ENCODE measurements at places on chromosomes 1 and 21.

DNA sequence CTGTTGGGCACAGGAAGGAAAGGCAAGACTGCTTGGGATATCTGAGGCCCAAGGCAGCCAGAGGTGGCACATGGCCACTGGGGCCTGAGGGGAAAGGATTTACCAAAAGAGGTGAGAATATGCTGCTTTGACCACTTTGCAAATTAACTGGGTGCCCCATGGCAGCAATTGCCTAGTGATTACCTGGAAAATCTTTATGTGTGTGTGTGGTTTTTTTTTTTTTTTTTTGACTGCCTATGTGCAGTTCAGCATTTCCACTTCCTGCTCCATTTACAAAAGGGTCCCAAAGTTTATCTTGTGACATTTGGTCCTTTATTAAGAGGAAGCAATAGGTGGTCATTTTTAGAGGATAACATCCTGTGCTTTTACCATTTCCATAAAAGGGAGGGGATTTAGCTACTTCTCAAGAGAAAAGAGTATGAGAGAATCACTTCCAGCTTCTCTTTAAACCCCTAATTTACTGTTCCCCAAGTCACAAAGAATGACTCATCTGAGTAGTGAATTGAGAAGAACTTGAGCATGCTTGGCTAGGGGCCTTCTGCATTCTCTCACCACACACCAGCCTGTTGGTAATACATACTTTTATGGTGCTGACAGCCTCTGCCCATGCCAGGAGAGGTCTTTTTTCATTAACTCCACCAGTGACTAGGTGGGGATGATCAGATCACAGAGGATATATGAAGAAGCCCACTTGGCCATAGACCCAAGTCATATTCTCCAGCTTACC lies 52.1 kb downstream of the SYDE2 start:
- peak; percentile 48 for DNase-seq

DNA sequence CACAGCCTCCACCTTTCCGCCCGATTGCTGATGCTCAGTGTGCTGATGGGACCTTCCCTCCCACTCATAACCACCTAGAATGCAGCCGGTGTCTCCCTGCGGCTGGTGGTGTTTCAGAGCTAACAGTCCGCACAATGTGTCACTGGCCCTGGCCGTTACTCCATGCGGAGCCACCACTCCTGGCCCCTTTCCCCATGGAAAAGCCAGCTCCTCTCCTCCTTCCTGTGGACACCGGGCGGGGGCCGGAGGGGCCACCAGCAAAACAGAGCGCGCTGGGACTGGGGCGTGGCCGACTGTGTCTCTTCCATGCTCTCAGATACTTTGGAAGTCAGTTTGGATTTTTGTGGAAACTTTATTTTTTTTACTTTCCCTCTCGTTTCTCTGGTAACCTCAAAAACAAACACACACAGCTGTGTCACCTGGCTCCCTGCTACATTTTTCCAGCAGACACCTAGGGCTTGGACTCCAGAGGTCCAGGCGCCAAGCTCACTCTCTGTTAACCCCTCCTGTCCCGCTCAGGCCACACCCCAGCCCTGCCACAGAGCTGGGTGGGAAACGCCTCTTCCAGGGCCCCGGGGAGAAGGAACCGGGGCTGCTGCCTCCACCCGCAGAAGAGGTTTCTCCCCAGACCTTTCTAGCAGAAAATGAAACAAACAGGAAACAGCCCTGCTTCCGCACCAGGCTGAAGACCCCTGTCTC lies 32.5 kb upstream of the COL6A2 start:
- DNase-seq: peak; percentile 83

- peak; percentile 65 for DNase-seq
These were observed 115.4 kb upstream of the HOOK1 start for GRCh38 chr1:59699227-59699847.

DNA sequence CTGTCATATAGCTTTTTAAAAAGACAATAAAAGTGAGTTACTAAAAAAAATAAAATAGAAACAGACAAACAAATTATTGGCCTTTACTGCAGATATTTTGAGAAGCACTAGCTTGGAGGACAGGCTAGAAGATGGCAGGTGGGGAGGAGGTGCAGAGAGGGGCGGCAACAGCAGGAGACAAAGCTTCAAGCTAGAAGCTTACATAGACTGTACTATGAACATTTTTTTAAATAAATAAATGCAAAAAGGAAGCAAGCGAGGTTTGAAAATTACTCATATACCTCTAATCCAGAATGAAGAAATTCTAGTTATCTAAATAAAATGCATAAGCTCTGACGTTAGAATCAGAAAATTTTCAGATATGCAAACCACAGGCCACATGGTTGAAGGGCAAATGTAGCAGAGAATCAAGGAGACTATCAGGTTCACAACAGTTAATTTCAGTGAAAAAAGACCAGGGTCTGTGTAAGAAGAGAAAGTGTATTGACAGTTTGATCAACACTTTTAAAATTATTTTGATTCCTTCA lies 54.9 kb downstream of the NRIP1 start:
- DNase-seq: peak; percentile 69
